Right lobe of liver (tissue), 6 donors: ENCODE measurements at places on chromosomes 13 and 19. TPM values are rescaled to one million over a fixed set of nuclear protein-coding genes. Genes with fewer than 3 reads are reported as not detected.

The LILRA6 gene
- total RNA-seq: 1.2 TPM

- no peaks in the 10 kb centered on the region for H3K36me3 ChIP-seq
- no peak overlapping the region for H3K27ac ChIP-seq
- DNase-seq: no peak
Measured at GRCh38 chr19:40388481-40388880, 1.5 kb downstream of the HIPK4 start.

- H3K27ac ChIP-seq: no peak overlapping the region
- H3K27me3 ChIP-seq: no peaks in the 10 kb centered on the region
- no peaks in the 10 kb centered on the region for H3K4me1 ChIP-seq
- no peak for DNase-seq
- no peaks in the 10 kb centered on the region for H3K36me3 ChIP-seq
- H3K4me3 ChIP-seq: no peak overlapping the region
Measured at GRCh38 chr13:91181892-91182291, 165.6 kb upstream of the MIR17HG start.

GRCh38 chr19:48249502-48250014, 6.2 kb downstream of the CARD8 start:
- H3K27ac ChIP-seq: peak overlapping the region; percentile 73
- H3K4me1 ChIP-seq: no peaks in the 10 kb centered on the region
- no peaks in the 10 kb centered on the region for H3K27me3 ChIP-seq
- peak overlapping the region; percentile 12 for H3K4me3 ChIP-seq
- H3K36me3 ChIP-seq: no peaks in the 10 kb centered on the region

The B3GNT3 gene
- 13.0 TPM for total RNA-seq

The RFPL4AL1 gene
- total RNA-seq: not detected

The CACNA1A gene
- total RNA-seq: not detected

The ZNF90 gene
- total RNA-seq: 0.30 TPM

DNA sequence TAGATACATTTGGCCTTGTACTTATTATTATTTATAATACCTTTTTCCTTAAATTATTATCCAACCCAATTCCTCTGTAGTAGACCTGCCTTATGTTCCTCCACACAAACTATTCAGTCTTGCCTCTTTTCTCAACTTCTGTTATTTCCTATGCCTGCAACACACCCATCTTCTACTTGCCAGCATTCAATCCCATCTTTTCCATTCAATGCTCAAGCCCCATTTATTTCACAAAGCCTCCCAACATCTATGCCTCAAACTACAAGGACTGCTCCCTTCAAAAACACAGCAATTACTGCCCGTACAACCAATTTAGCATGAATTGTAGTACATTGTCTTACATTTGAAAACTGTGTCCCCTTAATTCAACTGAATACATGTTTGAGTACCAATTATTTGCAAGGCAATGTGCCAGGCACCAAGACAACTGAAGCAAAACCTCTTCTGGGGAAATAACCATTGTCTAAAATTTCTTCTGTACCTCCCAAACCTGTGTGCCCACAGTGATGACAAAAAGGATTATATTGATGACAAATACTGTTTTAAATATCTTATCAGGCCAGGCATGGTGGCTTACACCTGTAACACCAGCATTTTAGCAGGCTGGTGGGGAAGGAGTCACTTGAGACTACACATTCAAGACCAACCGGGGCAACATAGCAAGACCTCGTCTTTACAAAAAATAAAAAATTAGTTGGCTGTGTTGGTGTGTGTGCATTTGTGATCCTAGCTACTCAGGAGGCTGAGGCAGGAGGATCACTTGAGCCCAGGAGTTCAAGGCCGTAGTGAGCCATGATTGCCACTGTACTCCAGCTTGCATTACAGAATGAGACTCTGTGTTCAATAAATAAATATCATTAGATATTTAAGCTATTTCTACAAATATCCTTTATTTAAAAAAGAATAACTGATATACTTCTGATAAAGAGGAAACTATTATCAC, 35.1 kb downstream of the ELF1 start:
- H3K27me3 ChIP-seq: no peaks in the 10 kb centered on the region
- no peak for DNase-seq
- no peaks in the 10 kb centered on the region for H3K36me3 ChIP-seq

The UQCR11 gene
- 183 TPM for total RNA-seq

- no peaks in the 10 kb centered on the region for H3K4me1 ChIP-seq
- no peak overlapping the region for H3K4me3 ChIP-seq
- H3K27ac ChIP-seq: no peak overlapping the region
- H3K27me3 ChIP-seq: no peaks in the 10 kb centered on the region
Measured at GRCh38 chr19:51714848-51715247, 8.9 kb downstream of the HAS1 start.

- no peaks in the 10 kb centered on the region for H3K27me3 ChIP-seq
- no peak overlapping the region for H3K27ac ChIP-seq
- no peak overlapping the region for H3K4me3 ChIP-seq
- H3K36me3 ChIP-seq: no peaks in the 10 kb centered on the region
Measured at GRCh38 chr13:110014719-110015118, 228.3 kb upstream of the IRS2 start.

GRCh38 chr13:46640843-46641242, 87.9 kb downstream of the LRCH1 start:
- DNase-seq: no peak
- H3K27me3 ChIP-seq: no peaks in the 10 kb centered on the region
- peaks cover 23% of the 10 kb centered on the region for H3K4me1 ChIP-seq
- no peaks in the 10 kb centered on the region for H3K36me3 ChIP-seq
- no peak overlapping the region for H3K4me3 ChIP-seq
- no peak overlapping the region for H3K27ac ChIP-seq

DNA sequence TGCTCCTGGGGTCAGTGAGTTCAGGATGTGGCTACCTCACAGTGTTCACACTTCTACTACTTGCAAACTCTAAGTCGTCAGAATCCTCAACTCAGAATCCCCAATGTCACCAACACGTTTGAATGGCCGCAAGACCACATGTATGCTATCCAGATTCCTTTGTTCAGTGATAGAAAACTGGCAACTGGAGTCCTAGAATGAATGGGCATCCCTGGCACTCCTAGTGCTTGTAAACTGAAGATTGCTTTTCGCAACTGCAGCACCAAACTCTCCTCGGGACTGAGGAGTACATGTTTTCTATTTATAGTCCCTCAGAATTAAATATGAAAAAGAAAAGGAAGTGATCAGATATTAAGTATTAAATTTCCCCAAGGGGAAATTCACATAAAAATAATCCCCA, 4.9 kb downstream of the SMAD9 start:
- DNase-seq: no peak
- no peaks in the 10 kb centered on the region for H3K4me1 ChIP-seq
- H3K27me3 ChIP-seq: no peaks in the 10 kb centered on the region
- H3K4me3 ChIP-seq: no peak overlapping the region

DNA sequence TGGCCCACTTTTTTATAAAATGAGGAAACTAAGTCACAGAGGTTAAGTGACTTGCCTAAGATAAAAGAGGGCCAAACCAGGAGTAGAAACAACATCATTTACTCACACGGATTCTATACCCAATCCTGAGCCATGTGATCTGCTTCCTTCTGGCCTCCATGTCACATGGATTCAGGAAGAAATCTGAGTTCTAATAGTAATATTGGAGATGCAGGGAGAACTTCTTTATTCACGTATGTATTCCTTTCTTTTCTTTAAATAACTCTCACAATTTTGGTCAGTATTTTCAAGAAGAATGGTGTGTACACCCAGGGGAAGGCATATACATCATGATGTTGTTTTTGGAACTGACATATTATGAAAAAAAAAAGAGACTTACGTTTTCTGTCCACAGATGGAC, 1.8 kb downstream of the POSTN start:
- no peak overlapping the region for H3K4me3 ChIP-seq
- no peaks in the 10 kb centered on the region for H3K36me3 ChIP-seq
- no peak overlapping the region for H3K27ac ChIP-seq
- H3K4me1 ChIP-seq: no peaks in the 10 kb centered on the region

DNA sequence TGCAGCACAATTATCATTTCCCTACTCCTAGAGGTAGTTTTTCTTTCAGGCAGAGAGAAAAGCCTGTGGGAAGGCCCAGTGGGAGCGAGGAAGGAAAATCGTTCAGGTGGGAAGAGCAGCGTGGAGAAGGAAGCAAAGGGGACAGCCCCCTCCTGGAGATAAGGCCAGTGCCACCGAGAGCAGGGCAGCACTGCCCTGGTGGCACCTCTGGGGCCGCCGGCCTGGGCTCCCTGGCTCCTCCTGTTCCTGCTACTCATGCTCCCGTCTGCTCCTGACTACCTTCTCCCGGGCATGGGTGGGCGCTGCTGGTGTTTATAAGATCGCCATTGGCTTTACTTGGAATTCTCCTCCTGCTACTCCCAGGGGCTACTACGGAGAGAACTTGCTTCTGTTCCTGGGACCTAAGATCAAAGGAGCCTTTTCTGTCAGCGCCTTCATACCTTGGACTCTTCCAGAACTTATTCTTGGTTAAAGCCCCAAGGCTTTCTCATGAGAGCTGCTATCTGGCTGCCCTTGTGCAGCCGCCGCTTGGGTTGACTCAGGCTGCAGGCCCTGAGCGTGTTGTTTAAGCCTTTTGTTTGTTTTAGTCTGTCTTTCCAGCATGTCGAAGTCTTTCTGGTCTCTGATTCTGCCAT, 3.7 kb upstream of the FLT1 start:
- H3K27ac ChIP-seq: no peak overlapping the region
- DNase-seq: no peak
- peaks cover 10% of the 10 kb centered on the region for H3K27me3 ChIP-seq
- H3K36me3 ChIP-seq: no peaks in the 10 kb centered on the region
- H3K4me3 ChIP-seq: no peak overlapping the region
- H3K4me1 ChIP-seq: peaks cover 17% of the 10 kb centered on the region

GRCh38 chr19:295687-296370, 4.6 kb upstream of the PLPP2 start:
- H3K4me1 ChIP-seq: no peaks in the 10 kb centered on the region
- no peak for DNase-seq
- no peaks in the 10 kb centered on the region for H3K36me3 ChIP-seq
- H3K27me3 ChIP-seq: peaks cover 7% of the 10 kb centered on the region
- H3K27ac ChIP-seq: no peak overlapping the region
- H3K4me3 ChIP-seq: no peak overlapping the region

The ZNF112 gene
- 0.99 TPM for total RNA-seq

DNA sequence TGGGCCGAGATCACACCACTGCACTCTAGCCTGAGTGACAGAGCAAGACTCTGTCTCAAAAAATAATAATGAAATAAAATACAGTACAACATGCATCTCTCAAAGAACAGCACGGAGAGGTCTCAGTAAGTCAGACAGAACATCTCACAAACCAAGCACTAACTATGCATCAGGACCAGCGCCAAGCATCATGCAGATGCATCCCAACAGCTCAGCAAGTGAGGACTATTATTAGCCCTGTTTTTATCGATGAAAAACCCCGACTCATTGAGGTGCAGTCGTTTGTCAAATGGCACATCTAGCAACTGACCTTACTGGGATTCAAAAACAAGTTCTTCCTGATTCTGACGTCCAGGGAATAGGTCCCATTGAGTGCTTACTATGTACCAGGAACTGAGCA, 3.8 kb downstream of the C19orf47 start:
- H3K27ac ChIP-seq: no peak overlapping the region
- peaks cover 12% of the 10 kb centered on the region for H3K4me1 ChIP-seq
- H3K36me3 ChIP-seq: peaks cover 3% of the 10 kb centered on the region

The CAPN12 gene
- total RNA-seq: 23.4 TPM

- H3K27me3 ChIP-seq: no peaks in the 10 kb centered on the region
- H3K4me3 ChIP-seq: no peak overlapping the region
- H3K36me3 ChIP-seq: no peaks in the 10 kb centered on the region
Measured at GRCh38 chr13:49615836-49616675, 12.3 kb upstream of the ARL11 start.

- no peak for DNase-seq
- H3K4me1 ChIP-seq: no peaks in the 10 kb centered on the region
- H3K4me3 ChIP-seq: no peak overlapping the region
- no peaks in the 10 kb centered on the region for H3K27me3 ChIP-seq
Measured at GRCh38 chr13:48501705-48502104, 31.2 kb downstream of the RCBTB2 start.

DNA sequence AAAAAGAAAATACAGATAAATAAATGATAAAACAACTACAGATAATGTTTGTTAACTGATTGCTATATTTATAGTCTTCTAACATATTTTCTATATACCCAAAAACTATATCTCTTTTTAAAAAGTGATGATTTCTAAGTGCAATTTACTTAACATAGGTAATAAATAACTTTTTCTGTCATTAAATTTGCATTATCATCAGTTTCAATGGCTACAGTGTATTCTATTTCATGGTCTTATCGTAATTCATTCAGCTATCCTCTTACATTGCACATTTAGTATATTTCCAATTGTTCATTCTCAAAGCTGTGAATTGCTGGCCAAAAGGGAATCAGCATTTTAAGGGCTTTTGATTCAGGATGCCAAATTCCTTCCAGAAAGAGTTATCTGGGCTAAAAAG, 3.6 kb downstream of the ZNF180 start:
- no peak for DNase-seq
- H3K27me3 ChIP-seq: no peaks in the 10 kb centered on the region
- no peaks in the 10 kb centered on the region for H3K36me3 ChIP-seq
- no peak overlapping the region for H3K27ac ChIP-seq
- H3K4me1 ChIP-seq: no peaks in the 10 kb centered on the region
- H3K4me3 ChIP-seq: no peak overlapping the region

DNA sequence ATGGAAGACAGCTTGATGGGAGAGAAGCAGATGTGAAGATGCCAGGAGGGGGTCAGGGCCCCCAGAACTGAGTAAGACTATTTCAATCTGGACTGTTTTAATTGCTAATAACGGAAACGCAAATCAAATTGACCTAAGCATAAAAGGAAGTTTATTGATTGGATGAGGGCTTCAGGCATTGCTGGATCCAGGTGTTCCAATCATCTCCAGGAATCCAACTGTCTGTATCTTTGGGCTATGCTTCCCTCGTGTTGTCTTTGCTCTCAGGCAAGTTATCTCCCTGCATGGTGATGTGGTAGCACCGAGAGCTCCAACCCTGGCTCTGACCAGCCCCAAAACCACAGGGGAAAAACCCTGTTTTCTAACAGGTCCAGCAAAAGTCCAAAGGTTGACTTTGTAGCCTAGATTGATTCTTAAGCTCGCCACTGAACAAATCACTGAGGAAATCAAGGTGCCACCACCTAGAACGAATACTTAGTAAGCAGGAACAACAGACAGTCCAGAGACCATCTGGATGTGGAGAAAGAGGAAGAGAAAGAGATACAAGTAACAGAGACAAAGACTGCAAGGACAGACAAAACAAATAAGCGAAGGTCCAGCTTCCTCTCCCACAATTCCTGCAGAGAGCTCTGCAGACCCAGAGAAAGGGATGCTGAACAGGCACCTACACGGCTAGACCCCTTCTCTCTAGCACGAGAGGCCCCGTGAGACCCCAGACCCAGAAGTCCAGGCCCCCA, 1.2 kb upstream of the C19orf81 start:
- no peak for DNase-seq
- no peaks in the 10 kb centered on the region for H3K4me1 ChIP-seq
- H3K27ac ChIP-seq: no peak overlapping the region
- no peak overlapping the region for H3K4me3 ChIP-seq
- H3K36me3 ChIP-seq: no peaks in the 10 kb centered on the region
- no peaks in the 10 kb centered on the region for H3K27me3 ChIP-seq
